ENCODE measurements at places on chromosomes 16 and 17.
A peak's percentile ranks its signal among the peaks of the same experiment; 100 is the strongest.

- DNase-seq: no peak
Measured at GRCh38 chr17:16971458-16972338, at the start of gene TNFRSF13B. Gene TNFRSF13B, minus strand, starts transcription at chr17:16972118. Its CDS starts 43 bp downstream, at chr17:16972075.

GRCh38 chr17:71304498-71305158, 816.2 kb upstream of the SOX9 start:
- no peak for DNase-seq

- DNase-seq: peak; percentile 31
Measured at GRCh38 chr17:41917192-41917591, 1.6 kb downstream of the ACLY start.

- no peak for DNase-seq
Measured at GRCh38 chr17:74340470-74341023, 14.5 kb downstream of the KIF19 start.

DNA sequence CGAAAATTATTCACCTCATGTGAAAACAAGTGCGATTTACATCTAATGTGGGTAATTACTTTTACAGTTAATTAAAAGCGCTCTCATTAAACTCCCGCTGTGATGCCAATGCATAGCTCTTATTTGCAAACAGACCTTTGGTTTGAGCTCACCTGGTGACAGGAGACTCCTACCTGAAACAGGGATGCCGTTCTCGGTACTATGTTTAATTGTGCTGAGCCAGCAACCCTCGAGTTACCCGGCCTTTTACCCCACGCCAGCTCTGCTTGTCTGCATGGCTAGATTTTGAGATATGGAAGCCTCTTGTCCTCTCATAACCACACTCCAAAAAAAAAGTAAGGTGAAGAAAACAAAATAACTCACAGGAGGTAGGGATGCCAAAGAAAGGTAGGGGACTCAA, 690.4 kb upstream of the RBFOX1 start:
- no peak for DNase-seq

DNA sequence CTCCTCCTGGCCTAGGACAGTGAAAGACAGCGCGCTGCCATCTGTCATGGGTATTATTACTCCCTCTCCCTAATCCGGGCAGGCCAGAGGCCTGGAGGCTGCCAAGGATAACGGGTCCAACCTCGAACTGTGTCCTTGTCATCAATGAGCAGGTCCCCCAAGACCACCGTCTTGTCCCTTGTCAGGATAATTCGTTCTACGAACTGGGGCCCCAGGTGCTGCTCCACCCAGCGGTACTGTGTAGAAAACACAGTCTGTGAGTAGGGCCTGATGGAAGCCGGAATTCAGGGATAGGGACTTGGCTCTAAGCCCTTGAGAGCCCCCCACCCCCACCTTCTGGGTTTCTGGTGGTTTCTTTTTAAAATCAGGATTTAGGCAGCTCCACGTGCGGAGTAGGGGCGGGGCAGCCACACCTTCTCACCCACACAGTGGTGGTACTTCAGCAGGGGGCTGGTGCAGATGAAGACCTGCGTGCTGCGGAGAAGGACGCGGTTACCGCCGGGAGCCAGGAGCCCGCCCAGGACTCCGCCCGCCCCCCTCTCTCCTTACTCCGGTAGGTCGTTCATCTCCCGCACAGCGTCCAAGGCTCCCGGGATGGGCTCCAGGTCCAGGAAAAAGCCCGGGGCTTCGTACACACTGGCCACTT, 787 bp downstream of the NT5C start:
- peak; percentile 63 for DNase-seq

DNA sequence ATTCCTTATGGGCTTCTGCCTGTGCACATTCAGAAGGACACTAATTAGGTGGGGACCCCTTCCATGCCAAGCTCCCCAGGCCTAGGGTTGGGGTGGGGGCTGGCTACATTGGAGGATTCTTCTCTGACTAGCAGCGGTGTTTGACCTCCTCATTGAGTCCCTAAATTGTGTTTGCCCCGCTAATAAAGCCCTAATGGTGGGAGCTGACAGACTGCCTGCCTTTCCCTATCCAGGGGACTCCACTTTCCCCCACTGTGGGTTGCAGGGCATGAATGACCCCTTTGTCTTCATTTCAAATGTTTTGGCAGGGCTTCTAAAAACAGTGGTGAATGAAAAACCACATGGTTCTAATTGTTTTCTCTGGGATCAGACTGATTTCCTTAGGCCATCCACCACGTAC, 476.8 kb upstream of the CDH11 start:
- no peak for DNase-seq

DNA sequence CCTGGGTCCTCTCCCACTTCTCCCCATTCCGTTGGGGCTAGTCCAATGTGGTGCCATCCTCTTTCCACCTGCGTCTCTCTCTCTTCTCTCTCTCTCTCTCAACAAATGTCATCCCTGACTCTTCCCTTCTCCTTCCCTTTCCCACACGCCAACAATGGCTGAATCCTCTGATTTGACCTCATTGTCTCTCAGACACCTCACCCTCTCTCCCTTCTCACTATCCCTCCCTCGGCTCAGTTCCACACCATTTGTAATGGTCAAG, 628 bp upstream of the ZNF18 start:
- no peak for DNase-seq

DNA sequence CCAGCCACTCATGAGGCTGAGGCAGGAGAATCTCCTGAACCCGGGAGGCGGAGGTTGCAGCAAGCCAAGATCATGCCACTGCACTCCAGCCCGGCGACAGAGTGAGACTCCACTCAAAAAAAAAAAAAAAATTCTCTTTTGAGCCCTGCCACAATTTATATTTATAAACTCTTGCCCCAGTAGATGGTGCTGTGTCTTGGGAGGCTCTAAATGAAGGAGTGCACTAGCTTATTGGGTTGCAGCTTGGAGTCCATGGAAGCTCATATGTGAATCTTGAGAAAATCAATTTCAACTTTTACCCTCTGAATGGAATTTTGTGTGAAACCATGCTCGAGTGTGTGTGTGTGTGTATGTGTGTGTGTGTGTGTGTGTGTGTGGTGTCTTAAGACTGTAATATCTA, 420.1 kb downstream of the HS3ST4 start:
- no peak for DNase-seq

GRCh38 chr16:4882000-4882632, 34.8 kb downstream of the UBN1 start:
- no peak for DNase-seq

- peak; percentile 63 for DNase-seq
Measured at GRCh38 chr16:89314357-89314756, 96.9 kb downstream of the ZNF778 start.

- DNase-seq: peak; percentile 37
Measured at GRCh38 chr17:17840751-17841591, 4.2 kb upstream of the SREBF1 start.

GRCh38 chr16:522320-523096, 5.0 kb upstream of the CAPN15 start:
- DNase-seq: no peak

DNA sequence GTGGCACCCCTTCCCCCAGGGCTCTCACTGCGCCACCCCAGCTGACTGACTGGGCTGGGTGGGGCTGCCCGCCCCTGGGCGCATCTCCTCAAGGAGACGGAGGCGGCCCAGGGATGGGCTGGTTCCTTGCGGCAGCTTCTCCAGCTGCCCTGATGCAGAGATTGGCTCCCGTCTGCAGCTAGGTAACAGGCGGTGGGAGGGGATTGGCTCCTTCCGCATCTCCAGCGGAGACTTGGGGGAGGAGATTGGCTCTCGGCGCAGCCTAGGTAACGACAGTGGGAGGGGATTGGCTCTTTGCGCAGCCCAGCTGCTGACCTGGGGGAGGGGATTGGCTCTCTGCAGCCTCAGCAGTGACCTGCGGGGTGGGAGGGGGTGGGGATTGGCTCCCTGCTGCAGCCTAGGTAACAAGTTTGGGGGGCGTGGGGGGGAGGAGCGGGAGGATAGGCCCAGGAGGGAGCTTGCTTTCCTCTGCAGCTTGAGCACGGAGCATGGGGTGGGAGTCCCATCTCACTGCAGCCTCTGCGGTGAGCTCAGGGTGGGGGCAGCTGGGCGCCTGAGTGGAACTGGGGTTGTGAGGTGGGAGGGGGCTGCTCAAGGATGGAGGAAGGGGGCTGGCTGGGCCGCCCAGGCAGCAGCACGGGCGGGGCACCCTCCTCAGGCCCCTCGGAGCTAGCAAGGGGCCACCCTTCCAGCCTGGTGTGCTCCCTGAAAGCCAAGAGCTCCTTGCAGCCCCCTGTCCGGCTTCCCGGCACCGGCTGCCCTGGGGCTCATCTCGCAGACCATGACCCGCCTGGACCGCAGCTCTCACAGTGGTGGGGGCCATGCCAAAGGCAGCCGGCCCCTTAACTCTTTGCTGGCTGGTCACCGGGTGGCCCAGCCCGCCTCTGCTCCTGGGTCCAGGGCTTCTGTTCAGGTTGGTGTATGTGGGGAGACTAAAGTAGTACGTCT, 6.4 kb downstream of the NFE2L1 start:
- no peak for DNase-seq

DNA sequence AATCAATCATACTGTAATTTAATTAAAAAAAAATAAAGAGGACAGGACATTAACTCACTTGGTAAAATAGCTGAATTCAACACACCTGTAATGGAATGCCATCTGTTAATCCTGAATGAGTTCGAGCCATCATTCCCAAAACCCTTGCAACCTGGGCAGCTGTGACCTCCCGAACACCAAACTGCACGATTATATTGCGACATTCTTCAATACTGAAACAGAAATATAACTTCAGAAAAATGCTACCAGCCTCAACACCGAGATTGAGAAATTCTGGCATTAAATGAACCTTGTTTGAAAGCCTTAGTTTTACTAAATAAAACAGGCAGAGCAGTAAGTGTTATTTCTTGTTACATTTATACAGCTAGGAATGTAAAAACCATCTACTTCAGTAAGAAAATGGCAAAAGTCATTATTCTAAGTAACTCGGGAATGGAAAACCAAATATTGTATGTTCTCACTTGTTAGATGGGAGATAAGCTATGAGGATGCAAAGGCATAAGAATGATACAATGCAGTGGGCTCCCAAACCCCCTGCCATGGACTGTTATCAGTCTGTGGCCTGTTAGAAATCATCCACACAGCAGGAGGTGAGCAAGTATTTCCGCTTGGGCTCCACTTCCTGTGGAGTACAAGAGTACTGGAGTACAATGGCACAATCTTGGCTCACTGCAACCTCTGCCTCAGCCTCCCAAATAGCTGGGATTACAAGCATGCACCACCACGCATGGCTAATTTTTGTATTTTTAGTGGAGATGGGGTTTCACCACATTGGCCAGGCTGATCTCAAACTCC, 46.5 kb downstream of the CNOT1 start:
- no peak for DNase-seq

GRCh38 chr17:79042421-79043190, 18.6 kb downstream of the C1QTNF1 start:
- DNase-seq: peak; percentile 40

GRCh38 chr17:64448665-64449512, at the start of gene MILR1:
Gene MILR1, plus strand, starts transcription at chr17:64449115. Its CDS starts 54 bp downstream, at chr17:64449169.
- DNase-seq: peak; percentile 23

- DNase-seq: no peak
Measured at GRCh38 chr17:14057591-14057990, 11.7 kb upstream of the COX10 start.

DNA sequence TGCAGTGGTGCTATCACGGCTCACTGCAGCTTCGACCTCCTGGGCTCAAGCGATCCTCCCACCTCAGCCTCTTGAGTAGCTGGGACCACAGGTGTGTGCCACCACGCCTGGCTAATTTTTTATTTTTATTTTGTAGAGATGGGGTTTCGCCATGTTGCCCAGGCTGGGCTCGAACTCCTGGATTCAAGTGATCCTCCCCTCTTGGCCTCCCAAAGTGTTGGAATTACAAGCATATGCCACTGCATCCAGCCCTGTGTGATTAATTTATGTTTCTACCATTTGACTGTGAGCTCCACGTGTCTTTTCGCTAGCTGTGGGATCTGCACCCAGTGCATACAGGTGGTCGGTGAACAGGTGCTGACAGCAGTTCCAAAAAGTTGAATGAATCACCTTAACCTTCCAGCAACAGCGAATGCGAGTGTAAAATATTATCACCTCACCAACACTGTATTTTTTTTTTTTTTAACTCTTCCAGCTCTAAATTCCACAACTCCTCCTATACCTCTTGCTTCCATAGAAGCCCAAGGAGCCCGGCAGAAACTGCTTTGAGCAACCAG, 484 bp upstream of the NUDT7 start:
- DNase-seq: no peak

- DNase-seq: no peak
Measured at GRCh38 chr17:14341866-14342265, 41.0 kb downstream of the HS3ST3B1 start.

- peak; percentile 52 for DNase-seq
Measured at GRCh38 chr16:75471723-75472633, 7.5 kb upstream of the TMEM170A start.

GRCh38 chr17:81493198-81494038, 19.2 kb downstream of the ACTG1 start:
- DNase-seq: no peak

DNA sequence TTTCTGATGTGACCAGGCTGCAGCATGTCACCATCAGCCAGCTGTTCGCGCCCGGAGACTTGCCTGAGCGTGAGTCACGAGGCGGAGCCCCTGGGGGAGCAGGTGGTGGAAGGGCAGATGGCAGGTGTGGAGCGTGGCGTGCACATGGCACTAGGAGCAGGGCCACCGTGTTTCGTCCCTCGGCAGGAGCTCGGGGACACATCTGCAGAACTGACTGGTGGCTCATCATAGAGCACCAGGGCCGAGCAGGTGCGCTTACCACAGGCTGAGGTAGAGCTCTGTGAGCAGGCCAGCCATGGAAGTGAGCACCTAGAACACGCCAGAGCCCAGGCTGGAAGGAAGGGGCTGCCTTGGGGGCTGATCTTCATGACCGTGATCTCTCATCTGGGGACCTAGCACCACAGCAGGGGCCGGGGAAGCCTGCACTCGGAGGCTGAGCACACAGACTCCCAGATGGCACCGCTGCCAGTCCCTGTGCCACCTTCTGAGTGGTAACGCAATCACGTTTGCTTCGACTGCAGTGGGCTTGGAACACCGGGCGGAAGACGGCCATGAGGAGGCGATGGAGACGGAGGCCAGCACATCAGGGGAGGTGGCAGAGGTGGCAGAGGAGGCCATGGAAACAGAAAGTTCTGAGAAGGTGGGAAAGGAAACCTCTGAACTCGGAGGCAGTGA, 61.8 kb upstream of the ENDOV start:
- DNase-seq: no peak

Measured in activated CD4-positive, alpha-beta T cell treated with anti-CD3 and anti-CD28 coated beads, Interleukin-10, Interleukin-2, amounts not matched to agents 100 ng/mL and 50 ng/mL, durations not matched to agents 16 hours and 8 hours (primary cell).